ENCODE measurements at places on chromosomes 16 and 17.
A peak's percentile ranks its signal among the peaks of the same experiment; 100 is the strongest.

DNA sequence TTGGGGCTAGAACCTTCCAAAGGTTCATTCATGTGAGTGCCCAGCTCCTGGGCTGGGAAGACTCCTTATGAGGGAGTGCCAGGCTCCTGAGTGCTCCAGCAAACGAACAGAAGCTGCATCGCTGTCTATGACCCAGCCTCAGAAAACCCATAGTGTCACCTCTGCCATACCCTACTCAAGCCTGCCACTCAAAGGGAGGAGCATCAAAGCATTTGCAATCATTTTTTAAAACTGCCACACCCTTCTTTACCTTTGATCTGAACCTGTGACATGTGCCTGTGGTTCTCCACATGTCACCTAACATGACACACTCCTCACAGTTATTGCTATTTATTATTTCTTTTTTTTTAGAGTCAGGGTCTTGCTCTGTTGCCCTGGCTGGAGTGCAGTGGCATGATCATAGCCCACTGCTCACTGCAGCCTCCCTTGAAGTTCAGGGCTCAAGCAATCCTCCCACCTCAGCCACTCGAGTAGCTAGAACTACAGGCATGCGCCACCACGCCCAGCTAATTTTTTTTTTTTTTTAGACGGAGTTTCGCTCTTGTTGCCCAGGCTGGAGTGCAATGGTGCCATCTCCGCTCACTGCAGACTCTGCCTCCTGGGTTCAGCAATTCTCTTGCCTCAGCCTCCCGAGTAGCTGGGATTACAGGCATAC lies 7.3 kb upstream of the KDM8 start:
- DNase-seq: no peak

DNA sequence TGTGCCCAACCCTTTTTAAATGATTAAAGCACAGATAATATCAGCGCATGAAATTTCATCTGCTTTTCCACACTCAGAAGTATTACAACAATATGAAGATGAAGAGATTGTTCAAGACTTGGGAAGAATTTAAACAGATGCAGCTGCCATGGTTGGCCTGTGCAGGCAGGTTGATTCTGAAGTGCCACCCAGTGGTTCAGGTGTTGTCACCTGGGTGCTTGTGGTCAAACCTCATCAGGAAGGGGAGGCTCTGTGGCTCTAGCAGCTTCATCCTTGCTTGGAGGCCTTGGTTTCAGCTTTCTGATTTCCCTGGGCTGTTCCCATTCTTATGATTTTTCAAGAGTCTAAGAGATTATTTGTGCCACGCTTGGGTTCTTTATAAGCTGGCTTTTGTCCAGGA lies 22.2 kb upstream of the CLEC18C start:
- DNase-seq: no peak

GRCh38 chr17:7530023-7530900 lies 18.6 kb upstream of the TNFSF12 start:
- DNase-seq: no peak

DNA sequence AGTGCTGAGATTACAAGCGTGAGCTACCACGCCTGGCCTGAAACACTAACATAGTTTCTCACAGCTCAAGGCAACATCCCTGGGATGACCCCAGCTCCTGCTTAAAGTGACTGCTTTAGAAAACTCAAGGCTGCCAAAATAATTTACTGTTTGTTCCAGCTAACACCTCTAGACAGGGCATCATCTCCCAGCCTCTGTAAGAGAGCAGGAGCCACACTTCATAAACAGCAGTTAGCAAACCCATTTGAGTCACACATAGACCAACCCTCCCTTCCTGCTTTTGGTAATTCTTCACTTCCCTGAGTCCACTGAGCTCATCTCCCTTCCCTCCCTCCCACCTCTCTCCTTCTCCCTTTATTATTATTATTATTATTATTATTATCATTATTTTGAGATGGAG lies 201.3 kb downstream of the XYLT1 start:
- DNase-seq: no peak

DNA sequence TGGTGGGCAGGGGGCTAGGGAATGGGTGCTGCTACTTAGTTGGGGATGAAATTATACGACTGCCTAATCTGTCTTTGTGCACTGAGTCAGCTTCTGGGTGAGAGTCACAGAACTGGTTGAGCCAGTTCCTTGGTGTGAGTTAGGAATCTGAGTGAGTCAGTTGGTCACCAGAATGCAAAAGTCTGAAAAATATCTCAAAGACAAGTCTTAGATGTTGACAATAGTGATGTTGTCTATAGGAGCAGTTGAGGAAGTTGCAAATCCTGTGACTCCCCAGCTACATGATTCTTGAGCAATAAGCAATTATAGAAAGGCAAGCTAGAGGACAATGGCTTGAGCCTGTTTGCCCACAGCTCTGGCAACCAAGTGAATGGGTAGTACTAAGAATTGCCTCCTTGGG lies 399.2 kb downstream of the CNTNAP4 start:
- no peak for DNase-seq

DNA sequence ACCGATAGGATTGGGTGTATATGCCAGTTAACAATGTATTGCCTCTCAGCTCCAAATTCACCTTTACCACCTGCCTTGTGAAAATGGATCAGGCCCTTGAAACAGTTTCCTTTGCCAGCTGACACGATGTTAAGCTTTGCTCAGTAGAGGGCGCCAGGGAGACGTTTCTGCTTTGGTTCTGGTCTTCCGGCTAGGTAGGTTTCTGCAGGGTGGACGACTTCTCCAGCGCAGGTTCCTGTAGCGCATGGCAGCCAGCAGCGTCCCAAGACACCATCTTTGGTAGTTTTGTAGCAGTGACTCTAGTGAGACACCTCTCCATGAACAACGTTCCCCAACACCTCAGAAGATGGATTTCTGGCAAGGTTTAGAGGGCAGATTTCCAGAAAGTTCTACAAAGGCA lies 24.0 kb downstream of the SYCE1L start:
- DNase-seq: no peak

GRCh38 chr17:78263063-78263735 lies 31.8 kb downstream of the TMEM235 start:
- no peak for DNase-seq

GRCh38 chr16:85935974-85936760 lies 37.2 kb downstream of the IRF8 start:
- no peak for DNase-seq

- DNase-seq: no peak
Measured at GRCh38 chr17:1736348-1737281, 6.1 kb upstream of the SERPINF2 start.

- no peak for DNase-seq
Measured at GRCh38 chr16:62602790-62603189, 566.6 kb upstream of the CDH8 start.

GRCh38 chr16:11291091-11291703 lies 10.1 kb upstream of the PRM1 start:
- no peak for DNase-seq

GRCh38 chr17:46063241-46063640 lies 64.2 kb downstream of the STH start:
- DNase-seq: no peak

GRCh38 chr16:56510544-56510943 lies 9.3 kb downstream of the BBS2 start:
- DNase-seq: no peak

- no peak for DNase-seq
Measured at GRCh38 chr16:17364319-17365210, 106.2 kb downstream of the XYLT1 start.

DNA sequence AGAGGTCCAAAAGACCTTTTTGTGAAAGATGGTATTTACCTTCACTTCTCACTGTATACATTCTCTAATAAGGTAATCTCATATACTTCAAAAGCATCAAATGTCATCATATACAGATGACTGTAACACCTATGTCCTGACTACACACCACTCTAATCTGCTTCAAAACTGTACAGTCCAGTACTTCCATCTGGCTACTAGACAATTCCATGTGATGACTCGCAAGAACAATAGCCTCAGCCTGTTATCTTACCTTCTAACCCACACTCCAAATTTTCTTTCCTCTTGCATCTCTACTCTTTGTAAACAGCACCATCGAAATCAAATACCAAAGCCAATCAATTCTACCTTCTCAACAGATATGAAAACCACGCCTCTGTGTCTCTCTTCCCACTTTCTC lies 24.1 kb downstream of the MYO1D start:
- DNase-seq: no peak

DNA sequence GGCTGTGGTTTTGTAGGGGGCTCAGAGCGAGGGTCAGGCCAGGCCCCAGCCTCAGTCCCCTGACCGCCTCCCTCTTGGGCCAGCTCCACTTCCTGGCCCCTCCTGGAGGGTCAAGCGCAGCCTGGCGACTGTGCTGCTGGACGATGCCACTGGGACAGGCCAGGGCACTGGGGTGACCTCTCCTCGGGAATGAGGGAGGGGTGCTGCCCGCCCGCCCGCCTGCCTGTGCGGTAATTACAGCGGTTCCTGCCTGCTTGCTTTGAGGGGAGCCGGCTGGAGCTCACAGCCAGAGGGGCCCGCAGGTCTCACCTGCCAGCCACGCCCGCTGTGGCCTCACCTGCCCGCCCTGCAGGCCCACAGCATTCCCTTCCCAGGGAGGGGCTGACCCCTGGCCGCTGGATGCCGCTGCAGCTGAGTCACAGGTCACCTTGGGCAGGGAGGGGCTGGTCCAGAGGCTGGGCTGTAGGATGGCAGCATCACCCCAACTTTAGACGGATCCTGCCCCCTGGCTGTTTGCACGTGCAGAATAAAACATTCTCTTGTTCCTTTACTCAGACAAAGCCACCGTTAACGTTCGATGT lies 76.7 kb upstream of the CBX4 start:
- no peak for DNase-seq

- DNase-seq: no peak
Measured at GRCh38 chr16:9257843-9258242, 166.4 kb downstream of the HAPSTR1 start.

GRCh38 chr17:29617125-29617480 lies 5.6 kb downstream of the CORO6 start:
- peak; percentile 79 for DNase-seq

- DNase-seq: no peak
Measured at GRCh38 chr17:15444805-15445204, 22.6 kb downstream of the CDRT4 start.

GRCh38 chr16:66924527-66925321 lies 611 bp downstream of the RRAD start:
- DNase-seq: no peak

GRCh38 chr16:2739625-2740430 lies 12.6 kb upstream of the SRRM2 start:
- DNase-seq: no peak

- no peak for DNase-seq
Measured at GRCh38 chr16:51067352-51067751, 83.7 kb downstream of the SALL1 start.

- DNase-seq: no peak
Measured at GRCh38 chr16:4984174-4984990, 26.3 kb downstream of the SEC14L5 start.

DNA sequence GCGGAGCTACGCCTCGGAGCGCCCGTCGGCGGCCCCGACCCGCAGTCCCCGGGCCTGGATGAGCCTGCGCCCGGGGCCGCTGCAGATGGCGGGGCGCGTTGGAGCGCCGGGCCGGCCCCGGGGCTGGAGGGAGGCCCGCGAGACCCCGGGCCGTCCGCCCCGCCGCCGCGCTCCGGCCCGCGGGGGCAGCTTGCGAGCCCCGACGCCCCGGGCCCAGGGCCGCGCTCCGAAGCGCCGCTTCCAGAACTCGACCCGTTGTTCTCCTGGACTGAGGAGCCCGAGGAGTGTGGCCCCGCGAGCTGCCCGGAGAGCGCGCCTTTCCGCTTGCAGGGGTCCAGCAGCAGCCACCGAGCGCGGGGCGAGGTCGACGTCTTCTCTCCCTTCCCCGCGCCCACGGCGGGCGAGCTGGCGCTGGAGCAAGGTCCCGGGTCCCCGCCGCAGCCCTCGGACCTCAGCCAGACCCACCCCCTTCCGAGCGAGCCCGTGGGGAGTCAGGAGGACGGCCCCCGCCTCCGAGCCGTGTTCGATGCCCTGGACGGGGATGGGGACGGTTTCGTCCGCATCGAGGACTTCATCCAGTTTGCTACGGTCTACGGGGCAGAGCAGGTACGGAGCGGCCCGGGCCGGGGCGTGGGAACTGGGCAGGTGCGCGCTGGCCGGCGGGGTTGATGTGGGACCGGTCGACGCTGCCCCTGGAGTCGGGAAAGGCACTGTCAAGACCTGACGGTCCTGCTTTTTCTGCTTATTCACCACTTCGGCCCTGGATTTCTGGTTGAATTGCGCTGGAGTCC lies 861 bp downstream of the RAB11FIP3 start:
- DNase-seq: no peak

DNA sequence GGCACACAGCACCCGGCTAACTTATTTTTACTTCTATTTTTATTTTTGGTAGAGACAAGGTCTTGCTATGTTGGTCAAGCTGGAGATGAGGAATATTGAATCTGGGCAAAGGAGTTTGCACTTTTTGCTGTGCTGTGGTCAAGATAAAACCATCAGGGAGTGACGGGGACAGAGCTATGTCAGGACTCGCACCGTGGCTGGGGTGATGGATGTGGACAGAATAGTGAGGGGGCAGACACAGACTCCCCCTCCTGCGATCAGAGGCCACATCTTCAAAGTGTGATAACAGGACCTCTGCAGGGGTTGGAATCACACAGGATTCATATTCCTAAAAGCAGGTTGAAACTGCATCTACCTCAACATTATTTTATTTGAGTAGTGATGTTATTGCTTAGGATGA lies 25.6 kb downstream of the IL21R start:
- no peak for DNase-seq

- DNase-seq: no peak
Measured at GRCh38 chr17:17127730-17128291, 78.3 kb downstream of the PLD6 start.

DNA sequence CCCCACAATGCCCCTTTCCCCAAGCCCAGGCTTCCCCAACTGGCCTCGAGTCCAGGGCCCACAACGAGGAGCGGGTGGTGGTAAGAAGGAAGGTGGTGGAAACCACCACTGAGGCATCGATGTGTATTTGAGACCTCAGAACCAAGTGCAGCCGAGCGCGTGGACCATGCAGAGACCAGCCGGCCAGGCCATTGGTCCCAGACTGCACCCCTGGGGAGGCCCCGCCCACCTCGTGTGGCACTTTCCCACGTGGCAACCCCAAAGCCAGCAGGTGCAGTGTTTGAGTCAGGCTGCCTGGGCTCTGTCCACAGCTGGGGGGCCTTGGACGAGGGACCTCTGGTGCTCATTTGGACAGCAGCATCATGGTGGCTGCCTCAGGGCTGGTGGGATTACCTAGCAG lies 28.1 kb upstream of the BAHCC1 start:
- DNase-seq: no peak

DNA sequence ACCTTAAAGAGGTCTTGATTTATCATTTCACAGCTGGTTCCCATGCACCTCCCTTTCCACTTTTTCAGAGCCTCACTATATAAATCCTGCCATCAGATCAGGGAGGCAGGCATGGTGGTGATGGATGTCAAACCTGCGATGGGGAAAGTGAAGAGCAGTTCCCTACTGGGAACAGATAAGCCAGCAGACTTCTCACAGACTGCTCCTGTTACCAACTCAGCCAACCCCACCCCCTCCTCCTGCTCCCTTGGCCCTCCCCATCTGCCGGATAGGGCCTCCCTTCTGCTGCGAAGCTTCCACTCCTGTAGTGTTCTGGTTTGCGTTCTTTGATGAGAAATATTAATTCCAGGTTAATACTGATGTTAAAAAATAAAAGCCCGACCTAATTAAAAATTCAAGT lies 232.1 kb downstream of the STX8 start:
- DNase-seq: no peak

- DNase-seq: no peak
Measured at GRCh38 chr17:4506175-4506813, 7.6 kb downstream of the SPNS2 start.
